ENCODE measurements at places on chromosomes 3 and 15.

DNA sequence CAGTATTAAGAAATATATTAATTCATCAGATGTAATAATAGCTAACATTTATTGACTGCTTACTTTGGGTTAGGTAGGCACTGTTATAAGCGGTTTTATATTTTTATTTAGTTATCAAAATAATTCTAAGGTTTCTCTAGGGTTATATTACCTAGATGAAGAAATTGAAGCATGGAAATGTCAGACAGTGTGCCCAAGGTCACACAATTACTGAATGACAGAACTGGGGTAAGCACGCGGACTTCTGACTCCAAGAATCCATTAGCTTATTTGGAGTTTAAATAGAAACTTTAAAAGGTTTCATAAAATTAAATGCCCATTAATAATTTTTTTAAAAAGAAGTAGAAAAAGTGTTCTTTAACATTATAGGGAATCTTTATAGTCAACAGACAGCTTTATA is 74.3 kb downstream of the CALML4 start:
- no peak for DNase-seq

GRCh38 chr3:193230610-193231009 is 10.4 kb upstream of the PLAAT1 start:
- no peak for DNase-seq

DNA sequence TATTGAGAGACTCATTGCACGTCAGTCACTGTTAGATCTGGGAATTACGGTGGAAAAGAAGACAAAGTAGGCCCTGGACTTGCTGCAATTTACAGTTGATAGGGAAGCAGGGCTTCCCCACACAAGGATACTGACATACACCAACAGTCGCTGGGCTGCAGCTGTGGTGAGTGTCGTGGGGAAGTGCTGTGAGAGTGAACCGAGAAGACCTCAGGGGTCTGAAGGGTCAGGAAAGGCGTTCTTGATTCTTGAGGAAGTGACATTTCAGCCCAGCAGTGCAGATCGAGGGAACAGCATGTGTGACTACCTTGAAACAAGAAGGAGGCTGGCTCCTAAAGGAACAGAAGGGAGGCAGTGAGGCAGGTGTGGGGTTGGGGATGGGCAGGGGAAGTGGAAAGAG is 22.5 kb downstream of the MYZAP start:
- no peak for DNase-seq

- DNase-seq, result no peak
These were observed 186.8 kb downstream of the THSD4 start for GRCh38 chr15:71301958-71302621.

- no peak for DNase-seq
These were observed 1.1 kb upstream of the MINAR1 start for GRCh38 chr15:79430901-79431635.

DNA sequence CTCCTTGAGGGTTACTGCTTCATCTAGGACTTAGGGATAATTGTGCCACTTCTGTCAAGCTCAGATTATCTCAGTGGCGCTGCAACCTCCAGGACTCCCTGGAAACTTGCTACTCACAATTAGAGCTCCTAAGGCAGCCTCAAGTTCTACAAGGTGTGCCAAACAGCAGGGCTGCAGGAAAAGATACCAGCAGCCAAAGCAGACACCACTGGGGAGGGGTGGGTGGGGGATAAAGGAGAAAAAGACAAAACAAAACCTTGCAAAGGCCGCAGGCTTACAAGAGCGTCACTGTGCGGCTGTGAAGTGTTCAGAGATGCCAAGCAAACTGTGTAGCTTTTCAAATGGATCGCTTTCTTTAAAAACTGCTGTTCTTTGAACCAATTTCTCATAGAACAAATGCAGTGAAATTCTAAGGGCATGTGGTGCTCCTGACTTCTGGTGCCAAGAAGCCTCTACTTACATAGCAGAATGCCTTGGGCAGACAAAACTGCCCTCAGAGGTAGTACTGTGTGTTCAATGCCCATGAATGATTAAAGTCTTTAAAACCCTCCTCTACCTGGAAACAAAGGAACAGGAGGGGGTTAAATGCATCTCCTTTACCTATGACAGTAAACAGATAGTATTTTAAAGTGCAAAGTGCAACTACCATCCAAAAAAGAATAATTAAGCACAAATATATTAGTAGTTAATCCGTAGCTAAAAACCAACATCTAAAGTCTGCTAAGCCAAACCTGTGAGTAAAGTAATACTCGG is 353.4 kb downstream of the FOXP1 start:
- no peak for DNase-seq
